ENCODE measurements at places on chromosomes 2 and 18. TPM values are rescaled to one million over a fixed set of nuclear protein-coding genes. Genes with fewer than 3 reads are reported as not detected.

DNA sequence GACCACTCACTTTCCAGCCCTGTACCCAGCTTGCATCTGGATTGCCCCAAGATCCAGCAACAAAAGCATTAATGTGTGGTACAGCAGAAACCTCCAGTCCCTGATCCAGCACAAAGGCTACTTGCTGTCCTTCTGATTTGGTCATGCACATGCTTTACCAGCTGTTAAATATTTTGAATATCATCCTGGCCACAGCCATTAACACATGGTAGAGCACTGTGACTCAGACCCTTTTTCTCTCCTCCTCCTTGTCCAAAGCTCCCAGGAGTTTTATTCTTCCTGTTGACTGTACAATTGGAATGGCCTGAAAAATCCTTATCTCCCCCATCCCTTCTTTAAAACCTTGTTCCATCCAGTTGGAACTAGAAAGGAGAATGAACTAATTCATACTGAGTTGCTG lies 419.7 kb upstream of the TNP1 start:
- DNase-seq: no peak

DNA sequence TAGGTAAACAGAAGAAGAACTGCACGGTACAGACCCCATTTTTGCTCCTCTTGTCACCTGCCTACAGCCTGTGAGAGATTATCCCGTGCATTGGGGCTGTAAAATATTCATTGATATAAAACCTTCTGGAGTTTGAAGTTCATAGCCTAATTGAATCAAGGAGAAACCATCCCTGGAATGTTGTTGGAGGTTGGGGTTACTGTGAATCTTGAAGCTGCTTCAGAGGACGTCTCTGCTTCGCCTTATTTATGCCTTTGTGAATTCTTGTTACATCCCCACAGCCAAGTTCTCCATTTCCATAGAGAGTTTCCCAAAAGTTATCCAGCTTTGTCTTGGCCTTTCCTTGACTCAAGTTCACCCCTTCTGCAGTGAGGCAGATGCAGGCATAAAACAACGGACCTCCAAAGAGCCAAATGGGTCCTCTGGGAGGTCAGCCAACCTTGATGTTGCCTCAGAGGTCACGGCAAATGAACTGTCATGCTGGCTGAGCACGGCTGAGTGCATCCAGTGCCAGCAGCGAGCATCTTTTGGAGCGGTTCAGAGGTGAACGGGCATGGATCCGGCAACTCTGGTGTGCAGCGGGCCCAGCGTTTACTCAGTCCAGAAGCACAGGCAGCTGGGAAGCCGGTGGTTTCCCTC lies 317.6 kb downstream of the PRKCE start:
- DNase-seq: no peak

The CPO gene
- total RNA-seq: 1.9 TPM

GRCh38 chr18:22446325-22446724 lies 28.6 kb upstream of the CTAGE1 start:
- DNase-seq: no peak

DNA sequence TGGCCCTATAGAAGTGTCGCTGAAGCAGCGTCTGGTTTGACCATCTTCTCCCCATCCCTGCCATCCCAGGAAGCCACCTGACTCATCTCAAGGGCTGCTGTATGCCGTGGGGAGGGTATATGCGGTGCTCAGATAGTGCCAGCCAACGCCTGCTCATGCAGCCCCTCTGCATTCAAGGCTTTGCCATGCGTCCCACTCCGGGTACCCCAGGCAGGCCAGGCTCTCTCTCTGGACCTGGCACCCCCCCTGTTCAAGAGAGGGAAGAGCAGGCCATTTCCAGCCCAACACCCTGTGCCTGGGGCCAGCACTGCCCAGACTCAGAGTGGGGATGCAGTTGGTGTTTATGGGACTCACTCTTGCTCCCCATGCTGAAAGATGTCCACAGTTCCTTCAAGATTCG lies 130.0 kb downstream of the GLI2 start:
- DNase-seq: no peak

- DNase-seq: no peak
These were observed 176.7 kb downstream of the MYO1B start for GRCh38 chr2:191421950-191422349.

- DNase-seq: no peak
These were observed 374.3 kb downstream of the SLC4A3 start for GRCh38 chr2:220001751-220002150.

- DNase-seq: peak; percentile 50
These were observed 44.7 kb upstream of the KIDINS220 start for GRCh38 chr2:8882094-8882493.

DNA sequence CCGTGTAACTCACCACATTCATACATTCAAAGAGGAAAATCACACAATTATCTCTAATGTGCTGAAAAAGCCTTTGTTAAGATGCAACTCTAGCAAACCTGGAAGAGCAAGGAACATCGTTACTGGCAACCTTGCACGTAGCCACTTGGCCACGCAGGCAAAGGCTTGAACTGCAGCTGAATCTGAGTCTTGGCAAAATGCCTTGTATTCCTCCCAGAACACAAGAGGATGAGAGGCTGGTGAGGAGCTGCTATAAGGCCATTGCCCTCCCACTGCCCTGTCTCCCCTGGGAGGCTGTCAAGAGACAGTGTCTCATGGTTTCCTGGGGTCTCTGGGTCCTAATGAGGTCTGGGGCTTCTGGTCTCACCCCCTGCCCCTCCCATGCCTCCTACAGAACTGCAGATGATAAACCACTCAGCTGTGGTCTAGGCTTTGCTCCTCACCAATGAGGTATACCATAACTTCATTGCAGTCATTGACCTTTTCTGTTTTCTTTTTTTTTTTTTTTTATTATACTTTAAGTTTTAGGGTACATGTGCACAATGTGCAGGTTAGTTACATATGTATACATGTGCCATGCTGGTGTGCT lies 141.4 kb downstream of the SPP2 start:
- no peak for DNase-seq

DNA sequence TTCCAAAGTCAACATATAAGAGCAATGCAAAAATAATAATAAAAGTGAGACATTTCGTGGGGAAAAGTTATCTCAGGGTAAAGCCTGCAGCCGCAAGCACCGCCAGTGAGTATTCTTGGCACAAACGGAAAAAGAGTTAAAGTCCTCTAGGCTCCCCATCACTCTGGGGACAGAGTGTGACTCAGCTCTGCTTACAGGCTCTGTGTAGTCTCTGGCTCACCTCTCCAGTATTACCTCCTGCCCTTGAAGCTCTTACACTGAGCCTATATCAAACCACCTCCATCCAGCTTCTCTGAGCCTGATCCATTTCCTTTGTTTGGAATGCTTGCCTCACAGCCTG lies 55.5 kb downstream of the MTHFD2 start:
- no peak for DNase-seq

- DNase-seq: no peak
These were observed 11.9 kb downstream of the OTOF start for GRCh38 chr2:26465981-26466471.

The EMILIN2 gene
- total RNA-seq: 7.5 TPM

DNA sequence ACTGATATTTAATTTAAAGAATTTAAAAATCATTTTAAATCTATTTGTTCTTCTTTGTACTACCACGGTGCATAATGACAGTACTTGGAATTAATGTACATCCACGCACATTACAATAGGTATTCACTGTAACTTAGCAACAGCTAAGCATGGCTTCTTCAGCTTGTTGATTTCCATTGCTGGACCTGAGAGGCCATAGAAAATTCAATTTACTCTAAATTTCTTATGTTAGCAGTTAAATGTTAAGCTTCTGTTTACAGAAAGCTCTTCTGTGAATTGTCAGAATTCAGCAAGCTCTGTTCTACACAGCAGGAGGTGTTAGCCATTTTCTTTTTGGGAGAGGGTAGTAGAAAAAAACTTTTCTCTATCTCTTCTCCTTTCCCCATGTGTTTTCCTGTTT lies 1149.3 kb upstream of the CDH2 start:
- no peak for DNase-seq

The COX5B gene
- total RNA-seq: 247 TPM

Data from H1 (cell line).